ENCODE measurements at places on chromosomes 3 and 15.

- no peak for DNase-seq
These were observed 24.3 kb upstream of the CP start for GRCh38 chr3:149245738-149246451.

GRCh38 chr3:29373131-29373680, 92.3 kb downstream of the RBMS3 start:
- no peak for DNase-seq

DNA sequence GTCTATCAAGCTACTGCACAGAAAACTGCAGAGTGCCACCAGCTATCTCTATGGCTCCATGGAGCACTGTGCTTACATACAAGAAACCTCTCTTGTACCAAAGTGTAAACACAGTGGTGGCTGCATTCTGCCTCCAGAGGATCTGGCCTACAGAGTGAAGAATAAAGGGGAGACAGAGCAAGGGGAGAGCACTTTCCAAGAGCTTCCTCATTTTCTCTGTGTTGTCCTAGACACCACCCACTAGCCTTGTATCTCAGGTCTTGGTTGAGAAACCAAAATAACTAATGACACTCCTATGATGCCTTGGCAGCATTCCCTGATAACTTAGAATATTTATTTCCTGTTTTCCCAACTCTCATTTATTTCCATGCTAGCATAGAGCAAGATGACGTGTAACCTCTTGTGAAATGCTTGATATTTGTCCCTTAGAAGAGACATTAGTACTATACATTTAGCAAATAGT, 56.9 kb upstream of the PHLDB2 start:
- no peak for DNase-seq

- no peak for DNase-seq
These were observed at the start of gene PLA2G4F for GRCh38 chr15:42156243-42156922. TSS of gene PLA2G4F (minus strand) at chr15:42156636. CDS start at chr15:42156549, 87 bp downstream.

GRCh38 chr15:66838671-66839239, 136.7 kb downstream of the SMAD6 start:
- no peak for DNase-seq

DNA sequence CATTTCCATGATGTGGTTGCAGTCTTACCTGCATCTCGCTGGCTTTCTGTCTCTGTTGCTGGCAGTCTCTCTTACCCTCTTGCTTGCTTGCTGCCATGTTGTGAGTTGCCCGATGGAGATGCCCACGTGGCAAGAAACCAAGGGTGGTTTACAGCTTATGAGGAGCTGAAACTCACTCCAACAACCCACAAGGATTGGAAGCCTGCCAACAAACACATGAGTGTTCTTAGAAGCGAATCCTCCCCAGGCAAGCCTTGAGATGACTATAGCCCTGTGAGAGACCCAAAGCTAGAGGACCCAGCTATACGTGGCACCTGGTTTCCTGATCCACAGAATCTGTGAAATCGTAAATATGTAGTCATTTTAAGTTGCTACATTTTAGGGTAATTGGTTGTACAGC, 490.9 kb upstream of the ADAMTS9 start:
- no peak for DNase-seq

GRCh38 chr3:112778353-112778948, 68.2 kb downstream of the CD200R1L start:
- DNase-seq: no peak

DNA sequence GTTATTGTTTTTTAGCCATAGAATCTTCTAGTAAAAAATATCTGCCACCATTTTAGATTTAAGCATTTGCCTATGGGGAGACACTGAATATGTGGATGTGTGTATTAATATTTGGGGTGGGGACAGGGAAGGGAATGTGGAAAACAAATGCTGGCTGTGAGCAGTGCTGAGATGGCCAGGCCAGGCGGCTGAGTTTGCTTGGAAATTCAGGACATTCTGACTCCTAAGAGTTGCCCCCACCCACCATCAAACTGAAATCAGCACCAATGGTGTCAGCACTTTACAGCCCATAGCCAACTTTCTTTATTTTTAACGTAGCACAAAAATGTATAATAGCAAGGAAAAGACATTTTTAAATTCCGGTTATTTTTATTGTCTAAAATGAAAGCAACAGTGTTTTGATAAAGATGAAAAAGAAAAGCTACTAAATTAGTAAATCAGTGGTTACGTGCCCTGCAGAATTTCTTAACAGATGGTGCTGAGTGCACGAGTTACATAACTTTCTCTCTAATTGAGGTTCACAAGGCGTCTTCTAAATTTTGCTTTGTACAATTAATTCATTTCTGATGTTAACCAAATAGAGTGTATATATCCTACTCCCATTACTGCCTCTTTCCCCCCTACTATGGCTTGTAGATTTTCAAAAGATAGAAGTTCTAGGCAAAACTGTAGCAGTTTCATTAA, 34.0 kb downstream of the B3GALNT1 start:
- no peak for DNase-seq

DNA sequence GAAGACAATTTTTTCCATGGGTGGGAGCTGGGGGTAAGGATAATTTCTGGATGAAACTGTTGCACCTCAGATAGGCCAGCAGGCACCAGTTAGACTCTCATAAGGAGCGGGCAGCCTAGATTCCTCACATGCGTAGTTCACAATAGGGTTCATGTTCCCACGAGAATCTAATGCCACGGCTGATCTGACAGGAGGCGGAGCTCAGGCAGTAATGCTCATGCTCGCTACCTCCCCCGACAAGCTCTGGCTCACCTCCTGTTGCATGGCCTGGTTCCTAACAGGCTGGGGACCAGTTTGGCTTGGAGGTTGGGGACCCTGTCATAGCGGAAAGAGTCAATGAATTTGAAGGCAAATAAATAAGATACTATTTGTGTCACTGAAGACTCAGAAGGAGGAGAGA, 105.5 kb downstream of the PLD1 start:
- no peak for DNase-seq

DNA sequence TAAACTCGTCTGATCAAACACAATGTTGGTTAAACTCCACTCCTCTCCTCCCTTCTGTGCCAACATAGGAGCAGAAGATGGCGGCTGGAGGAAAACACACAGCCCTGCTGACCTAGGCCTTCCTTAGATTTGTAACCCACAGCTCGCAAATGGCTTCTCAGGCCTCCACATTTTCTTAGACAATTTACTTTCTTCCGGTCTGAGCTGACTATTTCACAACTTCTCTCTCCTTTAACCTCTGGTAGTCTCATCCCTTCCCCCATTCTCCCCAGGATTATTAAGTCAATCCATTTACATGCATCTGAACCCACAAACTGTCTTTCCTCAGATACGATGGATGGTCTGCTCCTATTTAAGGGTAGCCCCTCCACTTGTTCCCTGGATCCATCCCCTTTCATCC, 25.7 kb upstream of the ULK4 start:
- DNase-seq: no peak

- no peak for DNase-seq
These were observed 18.1 kb downstream of the MB21D2 start for GRCh38 chr3:192899540-192899982.

DNA sequence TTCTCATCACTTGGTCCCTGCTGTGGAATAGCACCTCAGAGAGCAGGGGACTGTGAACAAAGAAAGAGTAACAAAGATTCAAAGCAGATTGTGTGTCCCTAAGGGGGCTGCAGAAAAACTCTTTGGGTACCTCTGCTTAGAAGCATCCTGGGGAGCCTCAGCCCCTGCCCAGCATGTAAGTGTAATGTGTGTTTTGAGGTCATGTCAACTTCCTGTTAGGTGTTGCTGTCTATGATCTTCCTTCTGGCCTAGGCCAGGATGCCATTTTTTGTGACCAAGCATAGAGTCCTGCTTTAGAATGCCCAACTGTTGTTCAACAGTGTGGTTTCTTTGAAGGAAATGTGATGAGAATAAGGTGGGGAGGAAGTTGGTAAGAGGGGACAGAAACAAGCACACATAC, 77.1 kb upstream of the BCL6 start:
- DNase-seq: no peak

DNA sequence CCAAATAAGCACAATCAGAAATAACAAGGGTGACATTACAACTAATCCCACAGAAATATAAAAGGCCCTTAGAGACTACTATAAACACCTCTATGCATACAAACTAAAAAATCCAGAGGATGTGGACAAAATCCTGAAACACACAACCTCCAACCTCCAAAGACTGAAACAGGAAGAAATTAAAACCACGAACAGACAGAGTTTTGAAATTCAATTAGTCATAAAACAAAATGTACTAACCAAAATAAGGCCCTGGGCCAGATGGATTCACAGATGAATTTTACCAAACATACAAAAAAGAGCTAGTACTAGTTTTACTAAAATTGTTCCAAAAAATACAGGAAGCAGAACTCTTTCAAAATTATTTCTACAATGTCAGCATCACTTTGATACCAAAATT, 1043.6 kb downstream of the DIPK2A start:
- no peak for DNase-seq

GRCh38 chr3:98901119-98901391, 440 bp downstream of the DCBLD2 start:
- DNase-seq: peak; percentile 55

DNA sequence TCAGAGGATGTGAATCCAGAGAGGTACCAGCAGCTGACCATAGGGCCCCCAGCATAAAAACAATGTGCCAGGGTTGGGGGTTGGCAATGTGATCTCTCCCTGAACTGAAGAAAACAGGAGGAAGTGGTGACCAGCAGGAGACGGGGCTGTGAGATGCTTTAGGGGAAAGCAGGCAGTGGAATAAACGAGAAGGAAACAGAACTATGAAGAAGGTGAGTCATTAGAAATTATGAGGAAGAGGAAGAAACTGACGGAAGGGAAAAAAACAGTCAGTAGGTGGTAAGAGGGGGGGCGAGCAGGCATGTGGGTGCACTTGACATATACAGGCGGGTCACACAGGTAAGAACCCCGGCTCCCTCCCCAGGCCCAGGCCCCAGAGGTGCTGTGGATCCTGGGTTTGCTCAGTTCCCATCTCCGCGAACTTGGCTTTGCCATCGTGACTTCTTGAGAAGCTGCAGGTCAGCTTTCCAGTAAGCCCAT, 42.2 kb upstream of the B3GNT5 start:
- peak; percentile 62 for DNase-seq

DNA sequence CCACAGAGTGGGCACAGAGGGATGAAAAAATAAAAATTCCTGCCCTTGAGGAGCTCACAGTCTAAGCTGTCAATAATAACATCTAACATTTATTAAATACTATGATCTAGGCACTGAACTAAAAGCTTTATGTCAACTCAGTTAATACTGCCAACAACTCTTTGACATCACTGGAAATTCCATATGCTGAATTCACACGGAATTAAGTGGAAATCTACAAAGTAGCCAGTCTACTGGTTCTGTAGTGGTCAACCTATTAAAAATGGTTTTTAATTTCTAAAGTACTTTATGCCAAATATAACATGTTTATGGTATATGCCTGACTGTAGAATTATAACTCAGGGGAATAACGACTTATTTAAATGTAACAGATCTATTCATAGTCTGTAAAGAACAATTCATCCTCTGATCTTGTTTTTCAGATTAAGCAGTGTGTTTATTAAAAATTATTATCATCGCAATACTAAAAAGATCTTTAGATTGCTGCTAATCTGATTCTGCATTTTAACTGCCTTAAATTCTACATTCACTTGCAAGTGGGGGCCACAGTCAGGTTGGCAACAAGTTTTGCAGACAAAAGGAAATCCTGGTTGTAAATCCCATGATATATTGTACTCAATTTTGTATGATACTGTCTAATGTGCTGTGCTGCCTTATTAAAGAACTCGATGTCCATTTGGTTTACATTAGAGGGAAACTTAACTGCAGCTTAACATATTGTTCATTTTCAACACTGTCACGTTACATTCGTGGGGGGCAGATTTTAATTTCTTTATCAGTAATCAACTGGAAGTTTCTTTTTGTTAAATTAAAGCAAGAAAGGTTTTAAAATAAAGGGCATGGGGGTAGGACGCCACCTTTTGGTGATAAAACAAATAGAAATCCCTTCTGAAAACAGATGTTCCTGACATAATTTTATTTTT, 2.6 kb upstream of the FOXP1 start:
- DNase-seq: no peak

DNA sequence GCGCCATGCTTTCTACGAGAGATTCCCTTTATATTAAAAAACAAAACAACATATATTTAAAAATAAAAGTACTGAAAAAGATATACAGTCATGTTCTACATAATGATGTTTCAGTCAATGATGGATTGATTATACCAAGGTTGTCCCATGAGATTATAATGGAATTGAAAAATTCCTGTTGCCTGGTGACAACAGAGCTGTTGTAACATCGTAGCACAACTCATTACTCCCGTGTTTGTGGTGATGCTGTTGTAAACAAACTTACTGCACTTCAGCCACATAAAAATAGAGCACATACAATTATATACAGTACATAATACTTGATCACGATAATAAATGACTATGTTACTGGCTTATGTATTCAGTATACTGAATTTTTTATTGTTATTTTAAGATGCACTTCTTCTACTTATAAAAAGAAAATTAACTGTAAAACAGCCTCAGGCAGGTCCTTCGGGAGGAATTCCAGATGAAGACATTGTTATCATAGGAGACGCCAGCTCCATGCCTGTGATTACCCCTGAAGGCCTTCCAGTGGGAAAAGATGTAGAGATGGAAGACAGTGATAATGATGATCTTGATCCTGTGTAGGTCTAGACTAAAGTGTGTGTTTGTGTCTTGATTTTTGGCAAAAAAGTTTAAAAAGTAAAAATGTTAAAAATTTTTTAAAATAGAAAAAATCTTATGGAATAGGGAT, 11.7 kb downstream of the CCR1 start:
- DNase-seq: no peak

- DNase-seq: no peak
These were observed 583.1 kb upstream of the CFAP20DC start for GRCh38 chr3:59632760-59633573.

- DNase-seq: no peak
These were observed 228.0 kb downstream of the XXYLT1 start for GRCh38 chr3:195042743-195043606.

GRCh38 chr15:99202176-99202552, 47.2 kb downstream of the TTC23 start:
- DNase-seq: no peak

GRCh38 chr15:38017721-38018120, 83.3 kb downstream of the TMCO5A start:
- DNase-seq: no peak

GRCh38 chr3:197189623-197190022, 108.8 kb downstream of the DLG1 start:
- no peak for DNase-seq

GRCh38 chr3:109050591-109051167, 67.3 kb downstream of the MORC1 start:
- no peak for DNase-seq

GRCh38 chr3:49662021-49662420, 12.1 kb upstream of the APEH start:
- no peak for DNase-seq

DNA sequence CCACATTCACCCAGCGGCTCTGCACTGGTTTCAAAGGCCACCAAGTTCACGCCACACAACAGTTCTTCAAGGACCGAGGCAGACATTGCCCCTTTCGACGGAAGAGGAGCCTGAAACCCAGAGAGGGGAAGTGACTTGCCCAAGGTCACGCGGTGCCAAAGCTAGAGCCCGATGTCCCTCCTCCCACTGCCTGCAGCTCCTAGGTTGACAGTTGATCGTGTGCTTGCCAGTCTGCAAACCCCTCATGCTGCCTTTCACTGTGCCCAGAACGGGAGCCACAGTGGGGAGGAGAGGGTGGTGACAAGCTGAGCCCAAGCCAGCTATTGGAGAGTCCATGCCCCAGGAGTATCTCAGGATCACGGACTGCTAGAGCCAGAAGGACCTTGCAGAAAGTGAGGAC, 230.9 kb downstream of the XXYLT1 start:
- DNase-seq: no peak

- DNase-seq: no peak
These were observed 21.4 kb upstream of the MCF2L2 start for GRCh38 chr3:183449791-183450190.
